ENCODE measurements at places on chromosomes 7 and 10.

DNA sequence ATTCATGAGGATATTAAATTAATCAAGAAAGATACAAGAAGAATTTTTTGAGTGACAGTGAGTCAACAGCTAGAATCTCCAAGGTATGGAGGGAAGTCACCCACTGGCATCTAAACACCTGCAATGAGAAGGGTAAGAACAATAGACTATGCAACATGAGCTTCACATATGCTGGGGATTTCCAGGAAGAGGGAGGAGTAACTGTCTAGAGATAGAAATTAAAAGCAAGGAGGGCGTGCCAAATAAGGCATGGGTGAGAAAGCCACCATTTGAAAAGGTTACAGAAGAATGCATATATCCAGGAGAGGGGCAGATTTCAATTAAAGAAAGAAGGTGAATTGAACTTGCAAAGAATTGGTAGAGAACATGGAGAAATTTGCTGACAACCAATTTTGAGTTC, 365.7 kb downstream of the GPR37 start:
- DNase-seq = no peak

DNA sequence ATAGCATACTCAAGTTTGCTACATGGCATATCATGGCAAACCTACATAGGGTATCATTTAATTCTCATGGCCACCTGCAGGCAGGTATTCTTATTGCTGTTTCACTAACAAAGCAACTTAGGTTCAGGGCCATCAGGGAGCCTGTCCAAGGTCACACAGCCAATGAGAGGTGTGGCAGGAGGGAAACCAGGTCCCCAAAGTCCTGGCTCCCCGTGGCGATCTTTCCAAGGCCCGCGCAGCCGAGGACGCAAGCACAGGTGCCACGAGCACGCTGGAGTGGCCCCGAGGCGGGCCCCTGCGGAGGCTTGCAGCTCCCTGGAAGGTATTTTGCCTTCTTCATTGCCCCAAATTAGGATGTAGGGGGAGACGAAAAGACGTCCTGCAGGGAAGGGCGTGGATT, 20.8 kb downstream of the PRKAG2 start:
- no peak for DNase-seq

DNA sequence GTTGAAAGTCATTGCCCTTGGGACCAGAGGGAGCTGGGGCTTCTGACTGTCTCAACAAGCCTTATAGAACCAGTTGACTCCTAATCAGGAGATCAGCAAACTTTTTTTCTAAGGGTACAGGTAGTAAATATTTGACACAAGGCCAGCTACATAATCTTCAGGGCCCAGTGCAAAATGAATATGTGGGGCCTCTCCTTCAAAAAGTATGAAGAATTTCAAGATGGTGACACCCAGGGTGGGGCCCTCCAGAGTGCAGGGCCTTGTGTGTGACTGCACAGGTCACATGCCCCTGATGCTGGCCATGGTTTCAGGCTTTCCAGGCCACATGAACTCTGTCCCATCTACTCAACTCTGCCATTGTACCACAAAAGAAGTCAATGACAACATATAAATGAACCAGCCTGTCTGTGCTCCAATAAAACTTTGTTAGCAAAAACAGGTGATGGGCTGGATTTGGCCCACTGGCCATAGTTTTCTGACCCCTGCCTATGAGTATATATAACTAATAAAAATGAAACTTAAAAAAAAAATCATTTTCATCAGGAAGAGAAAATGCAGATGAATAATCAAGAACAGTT, 6.1 kb downstream of the MMRN2 start:
- no peak for DNase-seq

GRCh38 chr10:86341361-86341811, 25.2 kb downstream of the GRID1 start:
- no peak for DNase-seq

DNA sequence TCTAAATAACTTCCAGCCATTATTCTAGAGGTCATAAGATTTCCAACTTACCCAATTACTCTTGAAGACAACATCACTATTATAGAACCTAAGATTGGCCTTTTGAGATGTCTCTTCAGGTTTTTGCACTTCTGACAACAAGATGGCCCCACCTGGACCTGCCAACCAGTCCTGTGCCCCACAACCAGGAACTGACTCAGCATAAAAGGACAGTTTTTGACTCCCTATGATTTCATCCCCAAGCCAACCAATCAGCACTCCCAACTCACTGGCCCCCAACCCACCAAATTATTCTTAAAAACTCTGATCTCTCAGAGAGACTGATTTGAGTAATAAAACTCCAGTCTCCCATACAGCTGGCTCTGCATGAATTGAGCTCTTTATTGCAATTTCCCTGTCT, 94.4 kb downstream of the TMEM106B start:
- DNase-seq = no peak

GRCh38 chr7:81789406-81790119, 19.7 kb upstream of the HGF start:
- DNase-seq = no peak

- DNase-seq = no peak
Measured at GRCh38 chr10:88820748-88821401, 18.3 kb downstream of the LIPM start.

- no peak for DNase-seq
Measured at GRCh38 chr7:84701524-84702306, 485.1 kb downstream of the SEMA3D start.

DNA sequence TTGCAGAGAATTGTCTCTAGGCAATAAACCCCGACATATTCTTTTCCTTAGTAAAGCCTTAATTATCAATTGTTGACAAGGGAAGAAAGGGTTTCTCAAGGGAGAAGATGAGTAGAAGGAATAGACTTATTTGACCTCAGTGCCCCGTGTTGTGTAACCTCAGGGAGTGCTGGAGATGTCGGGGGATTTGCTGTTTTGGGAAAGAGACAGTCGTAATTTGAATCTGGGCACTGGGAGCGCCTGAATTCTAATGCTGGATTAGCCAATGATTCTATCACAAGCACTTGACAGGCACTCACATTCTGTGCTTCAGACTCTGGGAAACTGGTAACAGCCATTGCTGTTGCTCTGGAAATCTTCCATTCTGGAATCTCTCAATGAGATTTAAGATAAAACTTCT, 13.8 kb upstream of the LMOD2 start:
- no peak for DNase-seq

- no peak for DNase-seq
Measured at GRCh38 chr7:23475576-23475839, 5.2 kb upstream of the IGF2BP3 start.

GRCh38 chr10:93915598-93915997, 21.8 kb downstream of the SLC35G1 start:
- DNase-seq = no peak

DNA sequence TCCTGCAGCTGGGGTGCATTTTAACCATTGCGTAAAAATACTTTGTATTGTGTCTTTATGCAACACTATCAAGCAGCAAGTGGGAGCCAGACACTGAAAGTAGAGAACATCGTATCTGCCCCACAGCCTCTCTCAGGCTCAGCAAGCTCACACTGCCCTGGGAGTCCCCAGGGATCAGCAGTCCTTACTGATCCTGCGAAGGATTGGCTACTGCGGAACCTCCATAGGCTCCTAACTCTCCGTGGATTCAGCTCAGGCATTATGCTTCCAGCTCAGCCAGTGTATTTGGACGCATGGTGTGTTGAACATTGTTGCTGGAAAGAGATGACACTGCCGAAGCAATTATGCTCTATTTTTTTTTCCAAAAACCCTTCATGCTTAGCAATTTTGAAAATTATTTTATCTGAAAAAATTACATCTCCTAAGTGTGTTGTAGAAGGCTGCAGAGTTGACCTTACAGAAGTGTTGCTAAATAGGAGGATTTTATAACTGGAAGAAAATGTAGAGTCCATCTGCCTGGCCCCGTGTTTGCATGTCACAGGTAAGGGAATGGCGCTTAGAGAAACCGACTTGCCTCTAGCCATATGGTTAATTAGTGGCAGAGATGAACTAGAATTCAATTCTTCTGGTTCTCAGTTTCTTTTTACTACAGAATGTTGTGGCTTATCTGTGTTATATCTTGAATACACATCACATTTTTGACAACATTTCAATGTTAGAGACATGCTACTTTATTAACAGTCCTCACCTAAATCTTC, 276.4 kb upstream of the COBL start:
- DNase-seq = no peak

DNA sequence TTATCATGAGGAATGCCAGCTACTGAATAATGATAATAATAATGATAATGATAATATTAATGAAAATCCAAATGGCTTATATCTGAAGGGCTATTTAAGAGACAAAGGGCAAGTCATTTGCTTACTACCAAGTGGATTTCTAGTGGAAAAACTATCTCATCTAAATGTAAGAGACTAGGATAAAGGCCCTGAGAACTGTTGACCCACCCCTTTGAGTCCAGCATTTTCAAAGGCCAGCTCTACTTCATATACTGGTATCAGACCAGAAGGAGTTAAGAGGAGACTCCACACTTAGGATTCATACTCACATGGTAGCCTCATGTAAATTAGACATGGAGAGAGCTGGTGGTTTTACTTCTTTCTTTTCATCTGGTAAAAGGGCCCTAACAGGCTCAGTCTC, 76.0 kb downstream of the PHYHIPL start:
- no peak for DNase-seq

DNA sequence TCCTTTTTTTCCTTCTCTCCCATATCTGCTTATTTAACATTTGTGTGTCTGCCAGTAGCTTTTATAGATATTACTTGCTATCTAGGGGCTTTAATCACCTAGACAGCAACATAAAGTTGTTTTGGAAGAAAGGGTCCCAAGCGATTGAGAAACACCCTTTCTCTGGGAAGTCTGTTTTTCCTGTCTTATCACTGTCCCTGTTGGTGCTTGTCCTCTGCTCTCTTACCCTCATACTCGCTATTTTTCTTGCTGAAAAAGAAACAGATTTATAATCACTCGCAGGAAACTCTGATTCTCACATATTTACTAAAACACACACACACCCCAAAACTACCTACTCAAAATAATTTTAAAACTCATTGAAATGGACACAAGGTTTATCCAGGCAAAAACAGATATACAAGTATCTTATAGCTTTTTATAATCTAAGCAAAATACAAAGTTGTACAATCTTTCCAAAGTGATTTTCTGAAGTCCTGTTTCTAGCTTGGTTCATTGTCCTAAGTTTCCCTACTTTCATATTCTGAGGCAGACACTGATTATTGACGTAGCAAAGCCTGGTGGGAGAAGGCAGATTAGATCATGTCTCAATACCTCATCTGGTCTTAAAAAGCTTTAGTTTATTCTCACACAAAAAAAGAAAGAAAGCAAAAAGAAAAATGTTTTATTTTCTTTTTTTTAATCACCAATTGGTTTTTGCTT, 157.3 kb downstream of the CACNA2D1 start:
- no peak for DNase-seq

Measured in neuronal stem cell (in vitro differentiated cells).